ENCODE measurements at places on chromosomes 7 and 10.

- no peak for DNase-seq
These were observed 342.9 kb downstream of the CALN1 start for GRCh38 chr7:72069263-72069662.

DNA sequence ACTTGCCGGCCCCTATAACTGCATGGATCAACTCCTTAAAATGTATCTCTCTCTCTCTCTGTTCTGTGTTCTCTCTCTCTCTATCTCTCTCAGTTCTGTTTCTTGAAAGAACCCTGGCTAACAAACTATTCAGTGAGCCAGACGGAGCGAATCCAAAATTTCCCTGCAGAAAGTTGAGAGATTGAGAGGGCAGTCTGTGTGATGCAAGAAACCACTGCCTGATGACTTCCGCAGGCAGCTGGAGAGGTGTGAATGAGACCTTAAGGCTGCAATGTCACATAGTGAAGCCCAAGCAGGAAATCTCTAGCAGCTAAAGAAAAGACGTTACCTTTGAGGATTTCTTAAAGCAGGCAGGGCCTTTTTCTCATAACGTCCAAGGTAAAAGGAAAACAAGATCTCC, 17.3 kb downstream of the FAM107B start:
- no peak for DNase-seq

- no peak for DNase-seq
These were observed 211.2 kb downstream of the C7orf25 start for GRCh38 chr7:42700406-42701327.

DNA sequence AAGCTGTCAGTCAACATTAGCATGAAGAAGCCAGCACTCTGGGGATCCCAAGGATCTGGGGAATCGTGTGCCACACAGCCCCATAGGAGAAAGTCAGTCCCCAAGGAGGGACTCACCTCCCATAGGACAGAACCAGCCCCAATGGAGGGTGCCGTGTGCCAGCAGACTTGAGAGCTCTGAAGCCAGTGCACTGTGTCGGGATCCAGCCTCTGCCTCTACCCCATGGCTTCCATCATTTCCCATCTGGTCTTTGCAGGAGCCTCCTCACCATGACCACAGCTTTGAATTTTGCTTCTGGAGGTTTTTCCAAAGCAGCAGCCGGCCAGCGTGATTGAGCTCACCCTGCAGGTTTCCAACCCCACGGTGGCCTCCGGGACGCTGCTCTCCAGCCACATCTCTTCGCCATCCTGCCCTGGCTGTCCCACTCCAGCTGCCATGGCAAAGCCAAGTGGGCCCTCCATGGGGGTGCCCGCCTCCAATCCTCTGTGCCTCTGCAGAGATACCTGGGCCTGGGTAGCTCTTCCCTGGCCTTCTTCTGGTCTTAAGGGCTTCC, 171.8 kb upstream of the SHH start:
- DNase-seq: no peak

- no peak for DNase-seq
These were observed 155.8 kb downstream of the SKIDA1 start for GRCh38 chr10:21369697-21370096.

- no peak for DNase-seq
These were observed 60.1 kb upstream of the CAPZA2 start for GRCh38 chr7:116802144-116802745.

GRCh38 chr10:129967579-129968019, 3.5 kb upstream of the EBF3 start:
- DNase-seq: no peak

GRCh38 chr10:130464426-130464825, 328.2 kb downstream of the GLRX3 start:
- no peak for DNase-seq

DNA sequence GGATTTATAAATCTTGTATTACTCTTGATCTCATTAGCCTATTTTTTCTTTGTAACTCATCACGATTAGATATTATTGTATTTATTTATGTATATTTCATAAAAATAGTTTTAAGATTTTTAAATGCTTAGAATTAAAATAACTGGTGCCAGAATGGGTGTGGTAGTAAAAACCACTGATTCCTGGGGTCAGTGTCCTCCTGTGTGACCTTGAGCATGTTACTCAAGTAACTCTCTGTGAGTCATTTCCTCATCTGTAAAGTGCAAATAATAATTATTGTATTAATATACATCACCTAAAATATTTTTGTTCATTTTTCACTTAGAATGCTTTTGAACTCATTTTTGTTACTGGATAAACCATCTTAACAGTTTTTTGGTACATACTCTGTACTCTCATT, 91.3 kb upstream of the TMEM229A start:
- no peak for DNase-seq

- DNase-seq: no peak
These were observed at the start of gene SEMA4G for GRCh38 chr10:100969187-100970075. Gene SEMA4G (plus strand): TSS chr10:100969504. CDS start chr10:100972913, 3,409 bp downstream.

DNA sequence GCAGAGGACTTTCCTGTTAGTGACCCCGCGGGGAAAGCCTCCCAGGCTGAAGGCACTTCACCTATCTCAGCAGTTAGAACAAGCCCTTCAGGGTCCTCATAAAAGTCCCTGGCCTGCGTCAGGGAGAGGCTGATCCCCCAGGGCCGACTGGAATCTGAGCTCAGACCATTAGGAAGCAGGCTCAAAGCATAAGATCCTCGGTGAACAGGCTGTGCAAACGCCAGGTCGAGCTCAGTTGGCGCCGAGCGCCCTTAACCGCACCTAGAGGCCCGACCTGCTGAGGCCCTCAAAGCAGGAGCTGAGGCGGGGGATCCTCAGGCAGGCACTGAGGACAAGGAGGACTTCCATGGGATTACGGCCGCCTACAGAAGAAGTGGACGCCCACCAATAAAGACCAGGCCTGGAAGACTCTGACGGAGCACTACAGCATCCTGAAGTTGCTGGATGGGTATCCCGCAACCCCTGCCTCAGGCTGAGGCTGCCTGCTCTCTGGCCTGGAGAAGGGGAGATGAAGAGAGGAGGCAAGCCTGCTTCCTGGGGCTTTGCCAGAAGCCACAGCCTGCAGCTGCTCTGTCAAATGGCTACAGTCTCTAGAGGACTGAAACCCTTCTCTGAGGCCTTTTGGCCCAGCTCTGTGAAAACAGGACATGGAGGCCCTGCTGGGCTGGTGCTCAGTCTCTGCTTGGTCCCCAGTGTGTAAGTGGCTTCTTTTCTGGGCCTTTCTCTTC, 29.9 kb downstream of the LIPJ start:
- DNase-seq: peak; percentile 2

- DNase-seq: no peak
These were observed 240.2 kb downstream of the C7orf25 start for GRCh38 chr7:42671627-42672026.

DNA sequence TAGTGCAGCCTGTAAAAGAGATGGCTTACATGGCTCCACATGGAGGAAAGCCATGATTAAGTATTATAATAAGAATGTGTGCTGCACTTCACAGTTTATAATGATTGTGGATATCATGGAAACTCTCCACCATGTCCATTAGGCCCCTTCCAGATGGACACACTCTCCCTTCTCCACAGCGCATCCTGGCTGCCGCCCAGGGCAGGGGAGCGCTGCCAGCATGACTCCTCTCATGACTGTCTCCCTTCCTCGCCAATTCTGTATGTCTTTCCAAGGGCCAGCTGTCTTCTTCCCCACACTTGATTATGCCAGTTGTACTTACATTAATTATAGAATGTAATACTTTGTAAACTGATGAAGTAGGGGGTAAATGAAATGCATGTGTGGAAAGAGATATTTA, 259.3 kb upstream of the TMEM72 start:
- no peak for DNase-seq

DNA sequence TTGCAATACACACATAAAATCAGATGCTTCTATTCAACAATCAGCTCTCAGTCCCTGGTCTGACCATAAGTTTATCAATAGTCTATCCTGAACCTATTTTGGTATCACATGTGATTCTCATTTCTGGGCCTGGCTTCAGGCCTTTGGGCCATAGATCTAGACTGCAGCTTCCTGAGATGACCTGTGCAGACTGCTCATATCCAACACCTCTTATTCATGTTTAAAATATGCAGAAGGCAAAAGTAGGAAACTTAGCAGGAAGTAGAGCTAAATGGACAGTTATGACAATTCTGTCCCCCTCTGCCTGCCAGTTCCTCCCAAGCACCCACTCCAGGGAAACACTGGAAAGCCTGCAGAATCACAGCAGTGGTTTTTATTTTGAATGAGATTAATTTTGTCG, 53.3 kb downstream of the C7orf25 start:
- DNase-seq: no peak

DNA sequence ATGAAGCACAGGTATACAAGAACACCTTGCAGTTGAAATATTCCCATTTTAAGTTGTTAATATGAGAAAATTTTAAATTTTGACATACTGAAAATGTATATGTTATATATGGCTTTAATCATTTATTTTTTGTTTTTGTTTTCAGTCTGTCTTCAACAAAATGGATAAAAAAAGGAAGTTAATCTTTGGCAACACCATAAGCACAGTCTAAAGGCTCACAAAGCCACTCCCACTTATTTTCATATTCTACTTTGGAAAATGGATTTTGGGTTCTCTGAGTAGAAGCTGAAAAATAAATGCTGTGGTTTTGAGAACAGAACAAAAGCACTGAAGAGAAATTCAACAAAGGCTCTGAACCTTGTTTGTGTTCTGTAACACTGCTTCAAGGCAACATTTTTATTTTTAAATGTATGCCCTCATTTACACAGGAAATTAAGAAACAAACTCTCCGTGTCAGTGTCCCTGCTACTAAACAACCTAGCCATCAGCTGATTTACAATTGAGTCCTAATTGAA, 81.3 kb upstream of the LRRN3 start:
- no peak for DNase-seq

GRCh38 chr7:15046861-15047260, 144.3 kb upstream of the DGKB start:
- DNase-seq: no peak

DNA sequence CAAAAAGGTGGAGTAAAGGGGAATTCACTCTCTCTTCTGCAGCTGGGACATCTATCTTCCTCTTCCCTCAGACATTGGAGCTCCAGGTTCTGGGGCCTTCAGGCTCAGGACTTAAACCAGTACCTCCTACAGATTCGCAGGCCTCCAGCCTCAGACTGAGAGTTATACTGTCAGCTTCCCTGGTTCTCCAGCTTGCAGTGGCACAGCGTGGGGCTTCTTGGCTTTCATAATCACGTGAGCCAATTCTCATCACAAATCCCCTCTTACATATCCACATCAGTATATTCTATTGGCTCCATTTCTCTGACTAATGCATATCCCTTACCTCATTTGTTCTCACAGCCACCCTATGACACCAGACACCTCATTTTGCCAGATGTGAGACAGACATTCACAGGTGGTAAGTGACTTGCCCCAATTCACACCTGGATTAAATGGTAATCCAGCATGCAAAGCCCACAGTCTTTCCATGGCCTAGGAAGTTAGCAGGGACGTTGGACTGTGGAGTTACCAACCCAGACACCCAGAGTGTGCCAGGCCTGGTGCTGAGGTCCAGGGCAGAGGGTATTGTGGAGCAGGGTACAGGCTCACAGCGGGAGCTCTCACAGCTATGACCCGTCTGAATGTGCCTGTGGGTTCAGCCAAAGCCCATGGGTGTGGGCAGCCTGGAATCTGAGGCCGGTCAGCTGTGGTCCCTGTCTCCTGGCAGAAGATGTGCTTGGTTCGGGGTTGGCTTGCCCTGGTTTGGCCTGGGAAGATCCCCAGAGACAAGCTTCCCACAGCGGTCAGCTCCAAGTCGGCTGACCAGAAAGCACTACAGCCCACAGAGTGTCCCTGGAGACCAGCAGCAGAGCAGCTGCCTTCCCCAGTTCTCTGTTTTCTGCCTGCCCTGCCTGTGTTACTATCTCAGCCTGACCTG, 18.4 kb upstream of the ZCCHC24 start:
- no peak for DNase-seq

DNA sequence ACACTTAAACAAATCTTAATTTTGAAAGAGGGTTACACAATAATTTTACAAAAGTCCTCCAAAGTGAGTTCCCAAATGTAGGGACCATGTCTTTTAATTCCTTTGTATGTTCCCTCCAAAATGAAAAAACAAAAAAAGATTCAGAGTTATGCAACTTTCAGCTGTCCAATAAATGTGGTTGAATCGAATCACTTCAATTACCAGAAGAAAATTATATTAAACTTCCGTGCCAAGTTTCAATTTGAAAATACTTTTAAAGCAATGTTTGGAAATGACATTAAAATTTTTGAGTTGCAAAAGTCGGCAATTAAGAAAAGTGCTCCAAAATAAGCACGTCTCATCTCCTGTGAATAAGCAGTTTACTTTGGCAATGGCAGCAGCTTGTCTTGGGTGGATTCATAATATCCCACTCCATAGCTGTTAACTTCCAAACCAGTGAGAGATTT, 60.3 kb upstream of the C1GALT1 start:
- no peak for DNase-seq

DNA sequence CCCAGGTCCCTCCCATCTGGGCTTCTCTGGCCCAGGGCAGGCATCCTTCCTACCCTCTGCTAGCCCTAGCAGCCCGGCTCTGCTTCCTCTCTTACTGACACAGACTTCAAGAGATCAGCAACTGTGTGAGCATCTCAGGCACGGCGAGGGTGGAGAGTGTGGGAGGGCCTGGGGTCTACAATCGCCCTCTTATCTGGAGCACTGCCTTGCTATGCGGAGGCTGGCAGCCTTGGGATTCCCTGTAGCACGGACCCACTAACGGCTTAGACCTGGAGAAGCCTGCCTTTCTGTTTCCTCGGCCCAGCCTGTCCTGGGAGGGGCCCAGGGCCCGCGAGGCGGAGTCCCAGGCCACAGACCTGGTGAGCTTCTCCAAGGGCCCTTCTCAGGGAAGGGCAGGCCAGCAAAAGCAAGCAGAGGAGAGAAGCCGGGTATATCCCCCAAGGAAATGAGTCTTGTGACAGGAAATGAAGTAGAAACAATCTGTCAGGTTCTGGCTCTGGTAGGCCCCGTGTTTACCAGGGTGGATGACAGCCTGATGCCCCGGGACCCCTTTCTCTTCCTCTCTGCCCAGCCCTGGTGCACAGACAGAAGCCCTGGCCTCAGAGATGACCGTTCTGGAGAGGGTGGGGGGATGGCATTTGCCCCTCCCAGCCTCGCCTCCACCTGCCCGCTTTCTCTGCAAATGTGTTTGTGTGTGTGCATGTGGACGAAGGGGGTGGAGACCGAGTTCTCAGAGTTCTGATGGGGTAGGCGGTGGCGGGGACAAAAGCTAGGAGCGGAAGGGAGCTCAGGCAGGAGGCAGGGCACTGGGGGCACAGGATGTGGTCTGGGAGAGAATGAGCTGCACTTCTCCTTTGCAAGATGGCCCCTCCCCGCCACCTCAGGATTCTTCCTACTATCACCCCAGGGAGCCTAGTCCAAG, 2.5 kb downstream of the LRCH4 start:
- DNase-seq: no peak

DNA sequence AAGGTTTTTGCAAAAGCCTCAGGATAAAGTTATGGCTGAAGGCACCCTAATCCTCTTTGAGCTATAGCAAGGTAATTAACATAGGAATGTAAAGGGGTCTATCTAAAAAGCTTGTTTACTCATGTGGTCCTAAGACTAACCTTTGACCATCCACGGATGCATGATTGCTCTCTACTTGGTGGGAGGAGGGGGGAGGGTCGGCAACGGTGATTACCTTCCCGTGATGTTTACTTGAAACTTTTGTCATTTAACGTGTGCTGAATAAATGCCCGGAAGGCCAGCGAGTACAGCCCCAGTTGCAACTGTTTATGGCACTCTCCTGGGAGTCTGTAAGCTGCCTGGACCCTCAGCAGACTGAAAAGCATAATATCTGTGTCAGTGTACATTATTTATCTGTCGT, 78.9 kb upstream of the GPR22 start:
- no peak for DNase-seq

- no peak for DNase-seq
These were observed 775 bp downstream of the STARD3NL start for GRCh38 chr7:38178695-38179344.

Measured in amygdala (tissue), 56 donors.